ENCODE measurements at places on chromosomes 5 and 9.
A peak's percentile ranks its signal among the peaks of the same experiment; 100 is the strongest.

GRCh38 chr9:127667127-127667844, 39.5 kb upstream of the CFAP157 start:
- no peak for DNase-seq

- no peak for DNase-seq
These were observed 135.7 kb downstream of the MLLT3 start for GRCh38 chr9:20486552-20486951.

GRCh38 chr5:1423901-1424603, 21.2 kb downstream of the SLC6A3 start:
- no peak for DNase-seq

GRCh38 chr9:100379862-100380261, 27.1 kb upstream of the TEX10 start:
- no peak for DNase-seq

GRCh38 chr5:159951387-159951786, 35.1 kb downstream of the ADRA1B start:
- no peak for DNase-seq

- no peak for DNase-seq
These were observed 20.9 kb upstream of the HAPLN1 start for GRCh38 chr5:83741571-83741970.

DNA sequence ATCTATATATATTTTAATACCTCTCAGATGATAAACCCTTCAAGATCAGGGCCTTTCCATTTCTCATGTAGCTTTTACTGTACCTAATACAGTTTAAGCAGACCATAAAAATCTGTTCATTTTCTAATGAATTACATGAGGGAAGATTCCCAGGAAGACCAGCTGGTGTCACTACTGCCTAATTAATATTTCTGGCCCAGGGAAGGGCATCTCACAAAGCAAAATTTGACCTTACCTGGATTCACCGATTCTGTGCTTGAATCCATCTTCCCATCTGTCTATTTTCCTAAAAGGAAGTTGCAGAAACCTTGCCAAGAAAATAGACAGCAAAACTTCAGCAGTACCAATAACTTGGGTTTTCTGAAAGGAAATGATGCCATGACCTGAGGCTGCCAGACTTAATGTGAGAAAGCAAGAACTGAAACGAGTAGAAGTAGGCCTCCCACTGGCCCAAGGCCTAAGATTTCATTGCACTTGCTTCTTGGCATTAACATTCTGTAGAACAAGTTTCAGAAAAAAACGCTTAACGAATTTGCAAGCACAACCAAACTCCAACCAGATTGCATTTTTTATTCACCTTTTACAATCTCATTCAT, 83.0 kb upstream of the GLIS3 start:
- DNase-seq: no peak

GRCh38 chr5:134664448-134664847, 15.9 kb downstream of the SEC24A start:
- no peak for DNase-seq

- no peak for DNase-seq
These were observed 38.5 kb downstream of the DDX31 start for GRCh38 chr9:132631280-132631679.

DNA sequence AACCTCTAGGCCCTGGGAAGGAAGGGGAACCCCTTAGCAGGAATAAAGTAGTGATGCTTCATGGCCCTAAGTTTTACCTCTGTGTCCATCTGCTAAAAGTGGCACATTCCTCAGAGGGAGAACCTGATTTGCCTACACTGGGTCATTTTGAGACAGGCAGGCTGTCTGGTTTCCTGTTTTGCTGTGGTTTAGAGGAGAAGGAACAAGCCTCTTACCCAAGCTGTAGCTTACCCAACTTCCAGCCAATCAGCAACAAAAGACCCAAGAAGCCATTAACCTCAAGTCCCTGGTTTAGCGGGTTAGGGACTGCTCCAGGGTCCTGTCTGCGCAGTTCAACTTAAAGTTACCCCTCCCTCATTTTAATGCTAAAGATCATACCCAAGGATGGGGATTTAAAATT, 411.0 kb downstream of the MAT2B start:
- no peak for DNase-seq

DNA sequence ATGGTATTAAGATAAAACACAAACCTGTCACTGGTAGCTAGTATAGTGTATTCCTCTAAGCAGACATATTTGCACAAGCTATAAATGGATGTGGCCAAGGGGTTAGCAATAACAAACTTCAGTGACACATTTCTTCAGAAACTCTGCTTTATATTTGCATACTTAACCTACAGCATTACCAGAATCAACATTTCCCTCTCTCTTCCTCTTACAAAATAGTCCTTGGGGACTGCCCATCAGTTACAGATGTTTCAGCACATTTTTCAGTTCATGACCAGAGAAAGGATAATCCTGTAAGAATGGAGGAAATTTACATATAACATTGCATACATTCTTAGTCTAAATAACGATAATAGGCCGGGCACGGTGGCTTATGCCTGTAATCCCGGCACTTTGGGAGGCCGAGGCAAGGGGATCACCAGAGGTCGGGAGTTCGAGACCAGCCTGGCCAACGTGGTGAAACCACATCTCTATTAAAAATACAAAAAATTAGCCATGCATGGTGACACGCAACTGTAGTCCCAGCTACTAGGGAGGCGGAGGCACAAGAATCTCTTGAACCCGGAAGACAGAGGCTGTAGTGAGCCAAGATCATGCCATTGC, 25.3 kb upstream of the SLC1A1 start:
- no peak for DNase-seq

DNA sequence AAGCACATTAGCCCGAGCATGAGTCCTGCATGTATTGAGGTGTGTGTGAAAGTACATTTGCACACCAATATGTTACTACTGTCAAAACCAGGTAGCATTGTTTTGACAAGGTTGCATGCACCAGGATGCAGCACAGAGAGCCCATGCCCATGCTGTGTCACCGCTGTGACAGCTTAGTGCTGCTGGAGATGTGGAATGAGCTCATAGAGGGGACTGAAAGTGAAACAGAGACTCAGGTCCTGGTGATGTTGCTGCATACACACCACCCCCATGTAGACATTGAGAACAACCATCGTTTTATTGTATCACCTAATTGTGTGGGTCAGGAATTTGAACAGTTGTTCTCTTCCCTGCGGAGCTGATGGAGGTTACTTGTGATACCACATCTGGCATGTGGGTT, 53.0 kb downstream of the GADD45G start:
- peak; percentile 17 for DNase-seq

DNA sequence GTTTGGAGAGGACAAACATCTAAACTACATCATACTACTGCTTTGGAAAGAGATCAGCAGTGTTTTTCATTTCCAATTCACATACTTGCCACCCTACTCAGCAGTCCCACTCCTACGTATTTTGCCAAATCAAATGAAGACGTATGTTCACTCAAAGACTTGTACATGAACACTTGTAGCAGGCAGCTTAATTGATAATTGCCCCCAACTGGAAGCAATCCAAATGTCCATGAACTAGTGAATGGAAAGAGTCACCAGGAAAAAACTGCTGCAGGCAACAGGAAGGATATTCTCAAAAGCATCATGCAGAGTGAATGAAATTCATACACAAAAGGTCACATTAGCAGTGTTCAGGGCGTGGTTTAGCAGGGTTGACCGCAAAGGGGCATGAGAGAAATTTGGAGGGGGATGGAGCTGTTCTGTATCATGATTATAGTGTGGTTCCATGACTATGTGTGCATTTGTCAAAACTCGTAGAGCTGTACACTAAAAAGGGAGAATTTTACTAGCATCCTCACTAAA, 38.8 kb downstream of the PAEP start:
- no peak for DNase-seq

DNA sequence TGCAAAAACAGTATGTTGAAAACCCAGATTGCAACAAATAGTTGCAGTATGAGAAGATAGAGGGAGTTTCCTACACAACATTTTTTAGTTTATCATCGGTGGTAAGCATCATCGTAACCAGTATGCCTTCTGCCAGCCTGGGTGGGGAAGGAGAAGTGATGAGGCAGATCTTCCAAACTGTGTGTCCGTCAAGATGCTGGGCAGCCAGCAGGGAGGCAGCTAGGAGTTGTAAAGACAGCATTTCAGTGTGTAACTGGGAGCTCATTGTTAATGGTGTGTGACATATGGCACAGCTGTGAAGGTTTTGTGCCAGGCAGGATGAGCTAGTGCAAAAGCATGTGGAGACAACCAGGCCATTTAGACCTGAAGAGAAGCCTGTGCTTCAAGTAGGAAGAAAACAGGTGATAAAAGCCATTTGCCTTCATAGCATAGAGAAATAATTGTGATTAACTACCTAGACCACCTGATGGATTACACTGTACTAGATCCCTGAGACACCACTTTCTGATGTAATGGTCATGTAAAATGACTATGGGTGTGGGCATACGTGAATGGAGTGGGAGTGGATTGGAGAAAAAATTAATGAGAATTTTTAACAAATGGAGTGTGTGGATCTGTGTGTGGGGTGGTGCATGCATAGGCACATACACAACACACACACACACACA, 347.0 kb upstream of the ADAMTSL1 start:
- DNase-seq: no peak

GRCh38 chr9:125574126-125574877, 132.7 kb downstream of the MAPKAP1 start:
- DNase-seq: no peak

GRCh38 chr9:20906326-20906725, 125.1 kb downstream of the HACD4 start:
- no peak for DNase-seq

GRCh38 chr9:878239-878638, 36.7 kb downstream of the DMRT1 start:
- DNase-seq: no peak

DNA sequence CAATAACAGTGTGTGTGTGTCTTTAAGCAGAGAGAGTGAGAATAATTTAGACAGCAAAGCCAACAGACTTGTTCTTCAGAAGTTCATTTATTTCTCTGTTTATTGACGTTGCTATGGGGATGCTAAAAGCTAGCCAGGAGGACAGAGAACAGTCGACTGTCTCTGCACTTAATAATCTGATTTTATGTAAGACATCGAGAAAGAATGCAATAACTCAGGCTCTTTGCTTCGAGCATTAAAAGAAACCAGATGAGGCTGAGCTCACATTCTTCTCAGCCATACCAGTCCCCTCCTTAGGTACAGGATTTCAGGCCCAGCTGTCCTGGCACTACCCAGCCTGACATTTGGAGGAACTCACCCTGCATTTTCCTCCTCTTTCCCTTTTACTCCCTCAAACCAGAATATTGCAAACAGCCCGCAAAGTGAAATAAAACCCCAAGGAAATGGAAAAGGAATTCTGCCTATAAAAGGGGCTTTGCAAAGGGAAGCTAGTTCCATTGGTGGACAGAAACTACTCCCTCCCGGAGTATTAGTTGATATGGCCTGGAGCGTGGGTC, 44.5 kb upstream of the DPYSL3 start:
- DNase-seq: no peak

GRCh38 chr5:107513337-107514085, 157.2 kb downstream of the EFNA5 start:
- DNase-seq: no peak

DNA sequence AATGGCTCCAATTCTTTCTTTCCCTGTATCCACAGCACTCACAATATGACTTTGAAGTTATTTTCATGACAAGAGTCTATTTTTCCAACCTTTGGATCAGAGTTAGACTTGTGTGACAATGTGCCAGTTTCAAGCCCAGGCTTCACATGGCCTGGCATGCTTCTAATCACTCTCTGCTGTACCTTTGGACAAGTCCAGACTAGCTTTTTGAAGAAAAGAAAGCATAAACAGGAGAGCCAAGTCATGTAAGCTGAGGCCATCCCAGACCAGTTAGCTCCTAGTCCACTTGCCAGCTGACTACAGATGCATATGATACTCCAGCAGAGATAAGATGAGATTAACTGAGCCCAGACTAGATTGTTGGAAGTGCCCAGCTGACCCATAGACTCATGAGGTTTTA, 513.6 kb upstream of the C9orf72 start:
- DNase-seq: no peak

DNA sequence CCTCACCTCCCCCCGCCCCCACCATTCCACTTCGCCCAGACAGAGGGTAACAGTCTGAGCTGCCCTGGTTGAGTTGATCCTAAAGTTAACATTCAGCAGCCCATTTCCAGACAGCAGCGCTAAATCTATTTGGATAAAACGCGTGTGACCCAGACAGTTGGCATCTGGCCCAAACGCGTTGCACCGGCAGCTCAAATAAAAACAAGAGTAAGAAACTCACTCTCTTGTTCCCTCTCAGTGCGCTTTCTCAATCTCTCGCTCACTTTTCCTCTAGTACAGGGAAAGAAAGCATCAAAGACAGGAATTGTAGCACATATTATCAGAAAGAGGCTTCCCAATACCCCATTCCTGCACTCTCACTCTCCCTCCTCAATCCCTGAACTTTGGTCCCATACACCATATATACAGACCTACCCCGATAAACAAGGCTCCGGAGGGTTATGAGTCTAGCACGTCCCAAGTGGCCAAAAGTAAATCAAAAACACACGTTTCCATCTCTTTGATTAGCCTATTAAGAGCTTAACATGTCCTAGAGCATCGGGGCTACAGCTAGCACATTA, 1.3 kb downstream of the ADAMTS6 start:
- no peak for DNase-seq

- DNase-seq: no peak
These were observed 30.9 kb downstream of the RHOBTB3 start for GRCh38 chr5:95761771-95762651.

DNA sequence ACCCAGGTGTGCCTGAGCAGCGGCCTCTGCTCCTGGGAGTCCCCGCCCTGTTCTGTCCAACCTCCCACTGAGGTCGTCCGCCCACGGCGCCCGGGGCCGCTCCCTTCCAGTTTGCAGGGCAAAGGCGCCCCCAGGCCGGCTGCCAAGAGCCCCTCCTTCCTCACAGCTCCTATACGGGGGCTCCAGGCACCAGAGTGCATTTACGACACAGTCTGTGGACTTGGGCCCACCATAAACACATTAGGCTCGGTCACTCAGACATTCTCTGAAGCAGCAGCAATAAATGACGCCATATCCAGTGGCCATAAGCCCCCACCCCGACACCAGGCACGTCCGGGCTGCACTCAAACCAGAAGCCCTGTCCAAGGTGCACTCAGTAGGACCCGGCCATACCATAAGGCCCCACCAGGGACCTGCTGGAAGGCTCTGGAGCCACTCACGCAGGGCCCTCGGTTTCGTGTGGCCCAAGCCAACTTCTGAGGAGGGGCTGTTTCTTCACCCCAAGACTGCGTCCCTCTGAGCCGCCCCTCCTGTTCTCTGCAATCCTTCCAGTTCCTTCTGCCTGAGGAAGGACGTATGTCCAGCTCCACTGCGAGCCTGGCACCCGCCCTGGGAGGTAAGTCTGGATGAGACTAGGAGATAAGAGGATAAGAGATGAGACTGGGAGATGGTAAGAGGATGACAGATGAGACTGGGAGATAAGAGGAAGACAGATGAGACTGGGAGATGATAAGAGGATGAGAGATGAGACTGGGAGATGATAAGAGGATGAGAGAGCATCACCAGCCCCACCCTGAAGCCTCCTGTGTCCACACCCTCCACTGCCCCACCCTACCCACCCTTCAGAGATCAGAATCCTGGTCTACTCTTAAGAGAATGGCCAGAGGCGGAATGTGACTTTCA, 26.7 kb downstream of the SLC6A18 start:
- no peak for DNase-seq

Data from stimulated activated CD8-positive, alpha-beta memory T cell treated with anti-CD3 and anti-CD28 coated beads, Interleukin-15, amount 100 ng/mL, for 48 hours (primary cell).